ENCODE measurements at places on chromosomes 6 and 20.

DNA sequence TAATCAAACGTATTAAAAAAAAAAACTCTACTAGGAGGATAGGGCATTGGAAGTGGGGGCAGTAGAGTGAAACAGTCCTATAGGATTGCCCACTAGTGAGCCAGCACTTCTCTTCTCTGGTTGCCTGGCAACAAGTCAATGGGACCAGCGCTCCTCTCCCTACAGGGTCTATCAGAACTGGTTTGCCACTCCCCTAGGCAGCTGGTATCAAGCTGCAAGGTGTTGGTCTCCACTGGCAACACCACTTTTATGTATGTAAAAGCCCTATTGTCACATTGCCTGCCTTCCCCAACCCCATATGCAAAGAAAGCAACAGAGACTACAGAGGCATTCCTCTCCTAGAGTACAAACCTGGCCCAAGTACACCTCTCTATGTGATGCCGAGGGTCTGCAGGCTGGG, 166.9 kb upstream of the MCHR2 start:
- no peak for DNase-seq

- no peak for DNase-seq
These were observed 361.1 kb downstream of the FARS2 start for GRCh38 chr6:5622276-5623005.

DNA sequence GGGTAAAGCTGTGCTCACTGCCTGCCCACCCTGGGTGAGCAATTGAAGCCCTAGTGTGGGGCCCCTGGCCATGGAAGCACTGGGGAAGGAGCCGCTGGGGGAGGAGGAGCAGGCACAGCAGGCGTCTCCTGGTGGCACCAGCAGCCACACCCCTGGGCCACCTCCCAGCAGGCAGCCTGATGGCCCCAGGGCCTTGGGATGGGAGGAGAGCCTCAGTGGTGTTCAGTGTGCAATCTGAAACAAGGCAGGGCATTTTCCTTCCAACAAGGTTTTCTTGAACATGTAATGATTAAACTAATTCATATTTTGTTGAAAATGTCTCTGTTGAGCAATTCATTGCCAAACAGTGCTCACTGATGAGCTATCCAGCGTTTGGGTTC, 151.0 kb downstream of the ZDHHC14 start:
- no peak for DNase-seq

DNA sequence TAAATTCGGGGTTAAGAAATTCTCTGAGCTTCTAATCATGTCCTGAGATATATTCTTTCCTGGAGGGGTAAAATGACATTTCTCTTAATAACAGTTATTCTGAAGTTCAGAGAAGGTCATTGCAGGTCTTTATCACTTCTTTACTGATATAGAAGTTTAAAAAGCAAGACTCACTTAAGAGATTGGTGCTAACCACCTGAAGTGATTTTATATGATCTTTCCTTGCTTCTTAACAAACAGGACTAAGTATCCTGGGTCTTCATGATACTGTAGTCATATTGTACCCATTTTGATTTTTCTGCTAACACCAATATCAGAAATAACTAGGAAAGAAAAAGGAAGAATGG, 39.3 kb upstream of the PRDM1 start:
- no peak for DNase-seq

GRCh38 chr6:169165561-169166300, 87.9 kb downstream of the THBS2 start:
- no peak for DNase-seq

DNA sequence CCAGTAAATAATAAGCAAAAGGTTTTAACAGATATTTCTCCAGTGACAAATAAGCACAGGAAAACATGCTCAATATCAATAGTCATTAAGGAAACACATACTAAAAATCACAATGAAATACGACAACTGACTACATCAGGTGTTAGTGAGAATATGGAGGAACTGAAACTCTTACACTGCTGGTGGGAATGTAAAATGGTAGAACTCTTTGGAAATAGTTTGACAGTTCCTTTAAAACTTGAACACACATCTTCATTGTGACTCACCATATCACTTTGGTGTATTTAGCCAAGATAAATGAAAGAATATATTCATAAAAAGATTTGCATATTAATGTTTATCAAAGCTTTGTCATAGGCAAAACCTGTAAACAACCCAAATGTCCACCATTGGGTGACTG, 11.3 kb upstream of the MAP3K5 start:
- DNase-seq = no peak

GRCh38 chr6:66605971-66606370, 898.9 kb upstream of the EYS start:
- DNase-seq = no peak

DNA sequence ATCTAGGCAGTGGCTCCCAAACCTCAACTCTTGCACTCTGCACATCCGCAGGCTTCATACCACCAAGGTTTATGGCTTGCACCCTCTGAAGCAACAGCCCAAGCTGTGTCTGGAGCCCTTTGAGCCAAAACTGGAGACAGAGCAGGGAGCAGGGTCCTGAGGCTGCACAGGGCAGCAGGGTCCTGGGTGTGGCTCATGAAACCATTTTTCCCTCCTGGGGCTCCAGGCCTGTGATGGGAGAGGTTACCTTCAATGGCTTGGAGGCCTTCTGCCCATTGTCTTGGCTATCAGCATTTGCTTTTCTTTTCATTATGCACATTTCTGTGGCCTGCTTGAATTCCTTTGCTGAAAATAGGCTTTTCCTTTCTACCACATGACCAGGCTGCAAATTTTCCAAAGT, 6.3 kb upstream of the FAM184A start:
- DNase-seq = no peak

DNA sequence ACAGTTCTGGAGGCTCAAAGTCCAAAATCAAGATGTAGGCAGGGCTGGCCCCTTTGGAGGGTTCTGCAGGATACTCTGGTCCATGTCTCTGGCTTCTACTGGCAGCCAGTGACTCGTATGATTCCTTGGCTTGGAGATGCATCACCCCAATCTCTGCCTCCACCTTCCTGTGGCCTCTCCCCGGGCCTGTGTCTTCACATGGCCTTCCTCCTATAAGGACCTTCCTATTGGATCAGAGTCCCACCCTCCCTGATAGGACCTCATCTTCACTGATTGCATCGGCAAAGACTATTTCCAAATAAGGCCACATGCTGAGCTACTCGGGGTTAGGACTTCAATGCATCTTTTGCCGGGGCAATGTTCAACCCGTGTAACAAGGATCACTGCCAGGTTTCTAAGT, 509.0 kb downstream of the CD83 start:
- DNase-seq = no peak

- no peak for DNase-seq
These were observed 115.2 kb downstream of the SASH1 start for GRCh38 chr6:148457843-148458159.

GRCh38 chr6:158086504-158087223, 81.4 kb downstream of the SERAC1 start:
- DNase-seq = peak; percentile 86

- no peak for DNase-seq
These were observed 48.7 kb downstream of the YTHDF1 start for GRCh38 chr20:63167026-63167917.

DNA sequence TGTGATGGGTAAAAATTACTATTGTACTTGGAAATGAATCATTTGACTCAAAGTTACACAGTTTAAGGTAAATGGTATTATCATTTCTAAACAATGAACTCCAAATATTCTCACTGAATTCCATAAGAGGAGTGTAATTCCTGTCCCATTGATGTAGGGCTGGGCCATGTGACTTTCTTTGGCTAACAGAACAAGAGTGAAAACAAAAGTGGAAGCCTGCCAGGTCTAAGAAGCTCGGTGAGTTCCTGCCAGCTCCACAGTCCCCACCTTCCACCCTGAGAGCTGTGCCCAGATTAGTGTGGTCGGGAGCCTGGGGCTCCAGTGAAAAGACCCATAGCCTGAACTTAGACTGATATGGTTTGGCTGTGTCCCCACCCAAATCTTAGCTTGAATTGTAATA, 24.6 kb downstream of the TBXT start:
- no peak for DNase-seq

DNA sequence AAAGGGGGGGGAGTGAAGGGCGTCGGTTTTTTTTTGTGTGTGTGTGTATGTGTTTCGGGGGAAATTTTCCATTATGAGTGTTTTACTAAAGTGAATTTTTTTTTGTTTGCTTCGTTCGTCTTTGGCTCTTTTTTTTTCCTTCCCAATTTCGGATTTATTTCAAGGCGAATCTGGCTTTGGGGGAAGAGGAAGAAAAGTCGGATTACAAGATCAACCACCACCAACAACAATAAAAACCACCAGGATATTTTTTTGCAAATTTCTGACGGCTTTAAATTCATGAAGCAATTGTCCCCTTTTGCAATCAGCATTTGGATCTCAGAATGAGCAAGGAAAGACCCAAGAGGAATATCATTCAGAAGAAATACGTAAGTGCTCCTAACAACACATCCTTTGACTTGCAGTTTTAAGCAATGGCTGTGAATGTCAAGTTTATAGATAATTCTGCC, 372 bp downstream of the JARID2 start:
- no peak for DNase-seq

DNA sequence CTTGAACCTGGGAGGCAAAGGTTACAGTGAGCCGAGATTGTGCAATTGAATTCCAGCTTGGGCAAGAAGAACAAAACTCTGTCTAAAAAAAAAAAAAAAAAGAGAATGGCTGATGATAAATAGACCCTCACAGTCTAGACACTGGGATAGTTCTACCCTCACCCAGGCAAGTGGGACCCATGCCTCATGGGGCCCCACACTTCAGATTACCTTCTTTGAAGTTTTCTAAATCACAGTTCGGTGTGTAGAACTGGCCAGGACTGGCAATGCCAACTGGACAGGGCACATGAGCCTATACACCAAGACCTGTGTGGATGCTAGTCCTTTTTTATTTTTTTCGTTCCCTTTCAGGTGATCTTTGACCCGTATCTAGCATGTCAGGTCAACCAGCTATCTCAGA, 24.3 kb upstream of the VIP start:
- no peak for DNase-seq

DNA sequence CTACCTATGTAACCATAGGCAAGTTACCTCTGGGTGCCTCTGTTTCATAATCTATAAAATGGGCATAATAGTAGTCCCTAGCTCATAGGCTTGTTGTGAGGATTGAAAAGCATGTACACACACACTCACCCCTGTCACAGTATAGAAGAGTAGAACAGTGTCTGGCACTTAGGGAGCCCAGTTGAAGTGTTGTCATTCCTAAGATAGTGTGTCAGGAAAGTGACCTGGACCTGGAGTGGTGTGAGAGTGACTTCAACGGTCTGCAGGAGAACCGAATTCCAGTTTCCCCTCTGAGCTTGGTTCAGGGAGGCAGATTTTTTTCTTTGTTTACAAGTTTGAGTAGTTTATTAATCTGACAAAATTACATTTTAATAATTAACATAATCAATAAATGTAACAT, 229.9 kb upstream of the MAP3K7 start:
- DNase-seq = no peak

DNA sequence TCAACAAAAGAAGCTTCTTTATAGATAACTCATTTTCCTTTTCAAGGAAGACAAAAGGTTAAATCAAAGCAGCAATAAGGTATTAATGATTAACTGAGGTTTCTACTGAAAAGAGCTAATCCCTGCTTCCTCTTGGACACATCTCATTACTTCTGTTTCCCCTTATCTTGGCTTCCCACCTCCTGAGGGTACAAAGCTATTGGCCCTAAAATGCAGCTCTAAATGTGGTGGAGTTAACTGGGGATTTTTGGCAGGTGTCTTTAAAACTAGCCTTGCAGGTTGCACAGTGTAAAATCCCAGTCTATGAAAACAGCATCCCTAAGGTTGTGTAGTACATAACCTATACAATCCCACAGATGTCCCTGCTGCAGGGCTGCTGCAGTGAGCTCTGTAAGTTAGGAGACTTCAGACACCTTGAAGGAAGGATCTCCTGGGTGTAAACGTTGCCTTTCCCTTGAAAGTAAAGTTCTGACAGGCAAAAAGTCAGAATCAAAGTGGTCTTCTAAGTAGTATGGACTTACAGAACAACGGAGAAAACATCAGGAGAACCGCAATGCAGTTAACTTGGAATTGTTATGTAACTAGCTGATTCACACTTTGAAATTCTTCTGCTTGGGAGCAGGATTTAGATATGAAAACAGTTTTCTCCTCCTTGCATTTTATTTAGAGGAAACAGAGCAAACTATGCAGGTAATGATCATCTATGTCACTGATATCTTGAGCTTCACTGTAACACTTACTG, 71.7 kb upstream of the TRAF3IP2 start:
- DNase-seq = no peak

- DNase-seq = no peak
These were observed 18.3 kb downstream of the NTSR1 start for GRCh38 chr20:62726716-62727583.

DNA sequence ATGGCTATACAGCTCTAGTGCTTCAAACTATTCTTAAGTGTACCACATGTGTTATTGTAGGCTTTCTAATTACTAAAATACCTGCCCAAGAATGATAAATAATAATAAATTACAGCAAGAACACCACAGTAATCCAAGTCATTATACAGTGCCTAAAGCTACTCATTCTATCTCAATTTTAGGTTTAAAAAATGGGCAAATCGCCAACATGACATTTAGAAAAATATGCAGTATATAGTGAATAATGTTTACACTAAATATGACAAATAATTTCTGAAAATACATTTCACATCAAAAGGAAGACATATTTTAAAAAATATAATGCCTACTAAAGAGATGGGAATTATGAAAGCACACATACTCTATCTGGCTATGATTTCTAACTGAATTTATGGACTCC, 91.8 kb downstream of the MAN1A1 start:
- DNase-seq = no peak

GRCh38 chr6:138196122-138196738, 22.1 kb downstream of the PBOV1 start:
- DNase-seq = no peak
